LNCaP clone FGC (cell line): ENCODE measurements at places on chromosomes 13 and 19.

DNA sequence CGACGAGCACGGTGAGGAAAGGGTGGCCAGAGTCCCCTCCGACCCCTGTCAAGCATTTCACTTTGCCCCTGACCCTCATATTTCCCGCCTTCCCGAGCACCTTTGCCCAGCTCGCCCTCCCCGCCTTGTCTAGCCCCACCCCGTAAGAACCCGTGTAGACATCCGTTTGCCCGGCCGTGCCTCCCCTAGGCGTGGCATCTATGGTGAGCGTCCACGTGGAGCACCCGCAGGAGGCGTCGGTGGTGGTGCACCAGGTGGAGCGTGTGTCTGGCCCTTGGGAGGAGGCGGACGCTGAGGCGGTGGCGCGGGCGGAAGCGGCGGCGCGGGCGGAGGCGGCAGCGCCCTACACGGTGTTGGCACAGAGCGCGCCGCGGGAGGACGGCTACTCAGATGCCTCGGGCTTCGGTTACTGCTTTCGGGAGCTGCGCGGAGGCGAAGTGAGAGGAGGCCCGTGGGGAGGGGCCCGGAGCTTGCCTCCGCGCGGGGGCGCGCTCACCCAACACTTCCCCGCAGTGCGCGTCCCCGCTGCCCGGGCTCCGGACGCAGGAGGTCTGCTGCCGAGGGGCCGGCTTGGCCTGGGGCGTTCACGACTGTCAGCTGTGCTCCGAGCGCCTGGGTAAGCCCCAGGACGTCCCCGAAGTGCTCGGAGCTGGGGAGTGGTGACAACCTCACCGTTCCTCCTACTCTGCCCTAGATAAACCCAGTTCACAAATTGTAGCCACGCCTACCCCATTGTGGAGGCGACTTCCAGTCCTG, 4.2 kb downstream of the LTBP4 start:
- peak; percentile 69 for DNase-seq

DNA sequence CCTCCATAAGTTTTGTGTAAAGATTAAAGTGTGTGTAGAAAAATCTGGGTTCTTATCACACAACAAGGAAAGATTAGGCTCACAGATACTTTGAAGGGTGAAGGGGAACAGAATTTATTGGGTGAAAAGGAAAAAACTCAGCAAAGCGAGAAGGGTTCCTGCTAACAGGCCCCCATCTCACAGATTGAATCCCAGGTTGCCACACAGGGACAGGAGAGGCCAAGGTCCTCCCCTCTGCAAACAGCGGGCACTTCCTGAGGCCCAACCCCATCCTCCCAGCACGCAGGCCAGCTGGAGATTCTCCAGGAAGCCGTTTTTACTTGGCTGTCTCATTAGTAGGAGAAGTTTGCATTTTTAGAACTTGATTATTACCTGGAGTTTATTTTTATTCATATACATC, 15.2 kb upstream of the ERCC5 start:
- DNase-seq, result peak; percentile 42

GRCh38 chr13:98651744-98652143, 74.8 kb upstream of the STK24 start:
- DNase-seq, result no peak

GRCh38 chr19:4584670-4585460, 25.4 kb upstream of the SEMA6B start:
- no peak for DNase-seq

GRCh38 chr13:99383511-99383921, 76.3 kb upstream of the GPR183 start:
- DNase-seq, result no peak

GRCh38 chr13:48411841-48412531, 927 bp downstream of the LPAR6 start:
- DNase-seq, result no peak

DNA sequence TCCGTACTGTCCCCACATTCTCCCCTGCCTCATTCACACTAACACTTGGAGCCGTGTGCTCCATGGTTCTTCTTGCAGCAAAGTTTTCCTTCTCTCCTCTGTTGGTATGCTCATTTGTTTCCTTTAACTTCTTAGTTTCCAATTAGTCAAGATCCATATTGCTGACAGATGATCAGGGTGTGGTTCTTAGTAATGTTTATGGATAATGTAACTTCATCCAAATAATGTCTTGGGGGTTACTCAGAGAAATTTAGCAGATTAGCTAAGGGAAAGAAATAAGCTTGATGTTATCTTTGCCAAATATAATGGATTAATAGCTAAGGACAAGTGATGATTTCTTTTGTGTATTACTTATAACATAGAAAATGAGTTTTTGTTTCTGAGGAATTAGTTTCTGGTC, 174.4 kb downstream of the NUFIP1 start:
- DNase-seq, result no peak

DNA sequence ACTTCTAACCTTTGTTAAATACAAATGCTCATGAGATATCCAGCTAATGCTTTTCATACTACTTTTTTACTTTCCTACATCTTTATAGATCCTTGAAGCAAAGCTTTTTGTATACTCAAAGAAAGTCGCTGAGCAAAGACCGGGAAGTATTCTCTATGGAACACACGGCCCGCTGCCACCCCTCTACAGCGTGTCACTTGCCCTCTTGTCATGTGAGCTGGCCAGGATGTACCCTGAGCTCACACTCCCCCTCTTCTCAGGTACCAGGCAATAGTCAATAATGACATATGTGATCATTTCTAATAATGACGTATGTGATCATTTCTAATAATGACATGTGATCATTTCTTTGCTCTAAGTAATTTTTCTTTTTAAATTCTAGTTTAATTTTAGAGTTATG, 112.9 kb downstream of the ZAR1L start:
- DNase-seq, result no peak

DNA sequence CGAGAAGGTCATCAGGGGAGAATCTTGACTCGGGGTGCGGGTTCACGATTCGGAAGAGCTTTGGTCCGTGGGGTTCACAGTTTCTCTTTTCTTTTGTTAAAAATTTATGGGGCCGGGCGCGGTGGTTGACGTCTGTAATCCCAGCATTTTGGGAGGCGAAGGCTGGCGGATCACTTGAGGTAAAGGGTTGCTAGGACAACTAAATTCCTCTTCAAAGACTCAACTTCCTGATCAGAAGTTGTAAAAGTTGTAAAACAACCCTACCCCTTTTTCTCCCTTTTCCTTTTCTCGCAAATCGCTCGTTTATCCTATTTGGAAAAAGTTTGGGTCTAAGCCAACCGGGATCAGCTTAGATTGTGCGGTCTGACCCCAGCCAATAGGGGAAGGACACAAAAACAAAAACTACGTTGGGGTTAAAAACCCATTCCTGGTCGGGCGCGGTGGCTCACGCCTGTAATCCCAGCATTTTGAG, 673 bp downstream of the ZNF486 start:
- no peak for DNase-seq

GRCh38 chr19:3374369-3375112, 8.2 kb downstream of the NFIC start:
- DNase-seq, result peak; percentile 62

DNA sequence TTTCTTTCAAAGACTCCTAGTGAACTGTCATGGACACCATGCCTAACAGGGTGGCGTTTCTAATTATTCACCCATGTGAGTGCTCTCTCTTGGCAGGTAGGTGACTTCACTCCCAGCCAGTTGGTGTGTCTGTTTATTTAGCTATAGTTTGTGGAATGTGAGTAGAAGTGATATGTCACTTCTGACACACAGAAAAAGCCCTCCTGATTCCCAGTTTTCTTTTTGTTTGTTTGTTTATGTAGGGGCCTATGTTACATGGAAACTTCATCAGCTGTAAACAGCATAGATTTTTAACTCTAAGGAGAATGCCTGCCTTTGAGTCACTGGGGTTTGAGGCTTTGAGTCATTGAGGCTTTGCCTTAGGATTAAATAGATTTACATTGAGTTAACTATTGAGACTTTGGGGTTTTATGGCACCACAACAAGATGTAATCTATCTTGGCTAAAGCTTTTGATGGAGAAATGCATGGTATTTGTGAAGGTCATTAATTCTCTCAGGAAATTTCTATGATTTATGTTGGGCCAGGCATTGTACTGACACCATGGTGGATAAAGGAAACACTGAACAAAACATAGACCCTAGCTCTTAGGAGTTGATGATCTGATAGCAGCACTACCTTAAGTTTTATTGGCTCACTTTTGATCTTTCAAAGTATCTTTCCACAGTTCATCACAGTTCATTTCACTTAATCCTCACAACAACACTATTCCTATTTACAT, 45.3 kb downstream of the UFM1 start:
- no peak for DNase-seq

DNA sequence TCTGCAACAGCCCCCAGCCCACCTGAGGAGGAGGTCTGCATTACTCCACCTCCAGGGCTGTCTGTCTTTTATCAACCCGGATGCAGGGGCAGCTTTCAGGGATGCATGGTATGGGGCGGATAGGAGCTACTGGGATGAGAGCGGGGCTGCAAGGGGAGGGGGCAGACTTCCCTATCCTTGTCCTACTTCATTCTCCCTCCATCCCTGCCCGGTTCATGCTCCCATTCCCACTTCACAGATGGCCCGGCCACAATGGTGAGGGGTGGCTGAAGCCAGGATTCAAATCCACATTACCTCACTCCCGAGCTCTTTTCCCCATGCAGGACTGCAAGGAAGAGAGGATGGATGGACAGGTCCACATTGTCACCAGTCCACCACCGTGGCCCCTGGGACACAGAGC, 40.5 kb upstream of the VSTM2B start:
- DNase-seq, result no peak
